ENCODE measurements at places on chromosomes 7 and 10.

GRCh38 chr7:129385116-129385515, 49.1 kb upstream of the STRIP2 start:
- DNase-seq: no peak

DNA sequence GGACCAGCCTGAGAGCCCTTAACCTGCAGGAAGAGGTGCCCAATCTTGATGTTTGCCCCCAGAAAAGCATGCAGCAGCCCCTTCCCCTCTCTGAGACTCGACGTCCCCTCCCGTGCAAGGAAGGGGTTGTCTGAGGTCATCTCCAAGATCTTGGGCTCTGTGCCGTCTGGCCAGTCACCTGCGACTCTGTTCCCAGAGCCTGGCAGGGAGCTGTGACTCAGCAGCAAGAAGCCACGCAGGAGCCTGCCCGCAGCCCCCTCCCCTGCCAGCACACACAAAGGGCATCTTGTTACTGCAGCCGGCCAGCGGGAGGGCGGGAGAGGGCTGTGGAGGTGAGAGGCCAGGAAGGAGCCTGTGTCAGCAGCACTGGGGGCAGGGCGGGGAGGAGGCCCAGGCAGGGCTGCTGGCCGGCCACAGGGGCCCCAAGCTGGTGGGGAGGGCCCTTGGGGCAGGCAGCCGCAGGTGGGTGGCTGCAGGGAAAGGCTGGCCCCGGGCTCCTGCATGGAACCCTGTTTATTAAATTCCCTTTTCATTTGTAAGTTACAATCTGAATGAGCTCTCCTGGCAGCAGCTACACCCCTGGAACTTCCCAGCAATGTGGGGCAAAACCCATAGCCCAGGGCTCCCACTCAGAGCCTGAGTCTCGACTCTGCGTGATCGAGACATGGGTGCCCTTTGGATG, 103.7 kb upstream of the ZMIZ1 start:
- no peak for DNase-seq

DNA sequence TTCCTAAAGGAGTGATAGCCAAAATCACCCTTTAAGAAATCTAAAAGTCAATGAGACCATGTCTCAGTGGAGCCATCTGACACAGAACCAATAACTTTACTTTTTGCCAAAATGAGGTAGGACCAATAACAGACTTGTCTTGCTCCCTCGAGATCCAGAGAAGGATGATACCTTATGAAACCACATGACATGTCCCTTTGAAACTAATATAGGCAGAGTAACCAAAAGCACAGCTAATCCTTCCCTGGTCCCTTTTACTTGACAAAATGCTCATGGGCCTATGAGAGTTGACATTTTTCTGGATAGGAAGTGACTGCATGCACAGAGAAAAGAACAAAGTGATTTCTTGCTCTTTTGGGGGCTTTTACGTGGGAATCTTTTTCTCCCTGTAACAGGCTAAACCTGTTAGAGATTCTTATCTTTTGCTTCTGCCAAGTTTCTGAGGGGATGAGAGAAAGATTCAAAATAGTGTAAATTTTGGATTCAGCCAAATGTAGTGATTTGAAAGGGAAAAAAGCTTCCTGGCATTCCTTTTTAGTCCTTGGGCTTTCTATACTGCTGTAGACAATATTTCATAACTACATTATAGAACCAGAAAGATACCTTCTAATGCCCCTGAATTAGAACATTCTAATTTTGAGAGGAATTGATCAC, 87.6 kb downstream of the ARMH3 start:
- no peak for DNase-seq

GRCh38 chr7:104415700-104416099, 87.3 kb downstream of the LHFPL3 start:
- no peak for DNase-seq

- DNase-seq: no peak
These were observed 227.8 kb downstream of the ARHGAP21 start for GRCh38 chr10:24495666-24496460.

DNA sequence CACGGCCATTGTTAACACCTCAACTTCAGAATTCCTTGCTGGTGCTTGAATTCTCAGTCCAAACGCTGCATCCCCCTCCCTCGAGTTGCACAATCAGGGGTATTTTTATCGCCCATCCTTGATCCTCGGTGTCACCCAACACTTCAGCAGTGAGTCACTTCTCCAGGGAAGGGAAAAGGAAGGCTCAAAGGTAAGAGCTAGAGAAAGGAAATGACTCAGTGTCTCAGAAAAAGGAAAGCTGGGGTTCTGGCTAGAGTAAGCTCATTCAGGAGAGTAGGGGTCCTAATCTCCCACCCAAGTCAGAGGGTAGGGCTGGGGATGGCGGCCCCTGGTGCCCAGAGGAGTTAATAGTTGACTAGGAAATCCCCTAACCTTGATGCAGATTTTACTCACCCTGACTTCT, 39.8 kb upstream of the TRIM8 start:
- no peak for DNase-seq

GRCh38 chr7:33336820-33337219, 207.5 kb downstream of the BBS9 start:
- DNase-seq: no peak

- DNase-seq: no peak
These were observed 20.8 kb upstream of the SH3PXD2A start for GRCh38 chr10:103876155-103876554.

- DNase-seq: no peak
These were observed 81.6 kb downstream of the ARHGAP22 start for GRCh38 chr10:48523212-48523819.

DNA sequence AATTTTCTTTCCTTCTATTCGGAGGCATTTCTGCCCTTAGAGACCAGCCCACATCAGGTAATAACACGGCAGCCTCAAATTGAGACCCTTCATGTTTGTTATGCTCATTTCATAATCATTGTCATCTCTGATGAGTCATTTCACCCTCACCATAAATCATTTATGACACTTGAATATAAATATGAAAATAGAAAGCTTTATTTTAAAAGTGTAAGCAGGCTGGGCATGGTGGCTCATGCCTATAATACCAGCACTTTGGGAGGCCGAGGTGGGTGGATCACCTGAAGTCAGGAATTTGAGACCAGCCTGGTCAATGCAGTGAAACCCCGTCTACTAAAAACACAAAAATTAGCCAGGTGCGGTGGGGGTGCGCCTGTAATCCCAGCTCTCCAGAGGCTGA, 57.4 kb upstream of the EGFR start:
- no peak for DNase-seq

DNA sequence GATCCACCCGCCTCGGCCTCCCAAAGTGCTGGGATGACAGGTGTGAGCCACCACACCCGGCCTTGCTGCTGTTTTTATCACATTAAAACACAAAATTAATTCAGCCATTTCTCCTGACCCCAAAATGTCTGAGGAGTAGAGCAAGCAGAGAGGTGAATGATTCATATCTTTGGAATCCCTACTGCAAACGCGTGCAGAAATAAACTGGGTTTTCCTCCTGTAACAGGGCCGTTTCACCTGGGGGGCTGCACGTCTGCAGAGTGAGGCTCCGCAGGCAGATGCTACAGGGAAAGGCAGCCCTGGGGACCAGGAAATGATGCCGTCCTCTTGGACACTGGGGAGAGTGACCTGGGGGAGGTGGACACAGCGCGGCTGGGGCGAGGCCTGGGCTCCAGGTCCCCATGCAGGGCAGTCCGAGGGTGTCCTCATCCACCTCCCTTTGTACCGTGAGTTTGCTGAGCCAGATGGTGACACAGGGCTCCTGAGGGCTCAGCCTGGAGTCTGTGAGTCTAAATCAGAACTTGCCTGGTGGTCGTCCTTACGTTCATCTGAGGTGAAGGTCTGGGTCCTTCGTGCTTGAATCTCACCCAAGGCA, 41.9 kb downstream of the PDGFA start:
- no peak for DNase-seq

GRCh38 chr10:8114741-8115617, 60.5 kb downstream of the GATA3 start:
- DNase-seq: no peak

GRCh38 chr10:33556620-33557019, 222.2 kb upstream of the NRP1 start:
- no peak for DNase-seq
